ENCODE measurements at places on chromosomes 3 and 15. TPM values are rescaled to one million over a fixed set of nuclear protein-coding genes. Genes with fewer than 3 reads are reported as not detected.

- no peak for DNase-seq
- H3K36me3 ChIP-seq, result no peaks in the 10 kb centered on the region
- H3K4me3 ChIP-seq, result no peak overlapping the region
- H3K27me3 ChIP-seq, result no peaks in the 10 kb centered on the region
These were observed 50.4 kb upstream of the ALCAM start for GRCh38 chr3:105316331-105316730.

- H3K27me3 ChIP-seq, result no peaks in the 10 kb centered on the region
- no peak overlapping the region for H3K27ac ChIP-seq
- H3K36me3 ChIP-seq, result peaks cover under 1% of the 10 kb centered on the region
- H3K4me3 ChIP-seq, result no peak overlapping the region
These were observed 129.2 kb upstream of the BNIP2 start for GRCh38 chr15:59818336-59818735.

GRCh38 chr3:12423131-12423530 lies 61.1 kb upstream of the TSEN2 start:
- no peak overlapping the region for H3K27ac ChIP-seq
- H3K36me3 ChIP-seq, result no peaks in the 10 kb centered on the region
- H3K4me3 ChIP-seq, result no peak overlapping the region
- DNase-seq, result no peak
- H3K27me3 ChIP-seq, result no peaks in the 10 kb centered on the region

DNA sequence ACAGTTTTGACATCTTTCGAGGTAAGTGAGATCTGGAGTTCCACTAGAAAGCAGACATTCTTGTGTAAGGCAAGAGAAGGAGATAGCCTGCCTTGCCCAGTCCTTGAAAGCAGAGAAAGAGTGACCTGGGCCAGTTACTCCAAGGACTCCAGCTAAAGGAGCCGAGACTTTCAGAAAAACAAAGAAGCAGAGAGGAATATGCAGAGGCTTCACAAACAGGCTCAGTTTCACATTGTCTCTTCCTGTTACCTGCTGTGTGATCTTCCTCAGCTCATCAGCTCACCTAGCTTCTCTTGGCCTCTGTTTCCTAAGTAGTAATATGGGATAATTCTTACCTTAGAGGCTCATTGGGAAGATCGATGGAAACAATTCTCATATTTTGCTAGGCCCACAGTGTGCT lies 81.0 kb downstream of the CDC25A start:
- no peaks in the 10 kb centered on the region for H3K4me1 ChIP-seq
- H3K27me3 ChIP-seq, result no peaks in the 10 kb centered on the region
- H3K4me3 ChIP-seq, result no peak overlapping the region
- DNase-seq, result no peak

GRCh38 chr3:171095063-171095462 lies 68.5 kb upstream of the SLC2A2 start:
- peaks cover 9% of the 10 kb centered on the region for H3K36me3 ChIP-seq
- H3K4me3 ChIP-seq, result no peak overlapping the region
- no peak for DNase-seq
- H3K27me3 ChIP-seq, result no peaks in the 10 kb centered on the region

DNA sequence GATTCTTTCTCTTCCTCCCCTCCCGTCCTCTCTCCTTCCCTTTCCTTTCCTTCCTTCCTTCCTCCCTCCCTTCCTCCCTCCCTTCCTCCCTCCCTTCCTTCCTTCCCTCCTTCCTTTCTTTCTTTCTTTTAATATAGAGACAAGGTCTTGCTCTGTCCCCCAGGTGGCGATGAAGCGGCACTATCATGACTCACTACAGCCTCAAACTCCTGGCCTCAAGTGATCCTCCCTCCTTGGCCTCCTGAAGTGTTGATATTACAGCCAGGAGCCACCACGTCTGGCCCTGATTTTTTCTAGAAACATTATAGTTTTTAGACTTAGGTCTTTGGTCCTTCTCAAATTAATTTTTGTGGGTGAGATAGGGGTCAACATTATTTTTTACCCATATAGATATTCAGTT lies 15.5 kb downstream of the GRM2 start:
- no peaks in the 10 kb centered on the region for H3K36me3 ChIP-seq
- DNase-seq, result no peak
- no peaks in the 10 kb centered on the region for H3K4me1 ChIP-seq
- no peak overlapping the region for H3K4me3 ChIP-seq
- no peak overlapping the region for H3K27ac ChIP-seq

GRCh38 chr3:185502987-185503386 lies 4.2 kb upstream of the TMEM41A start:
- no peaks in the 10 kb centered on the region for H3K36me3 ChIP-seq
- no peaks in the 10 kb centered on the region for H3K27me3 ChIP-seq
- no peak overlapping the region for H3K4me3 ChIP-seq
- no peak for DNase-seq
- H3K4me1 ChIP-seq, result peaks cover 10% of the 10 kb centered on the region
- no peak overlapping the region for H3K27ac ChIP-seq

SPATA12 gene
- total RNA-seq, result 0.12 TPM

Measured in MCF 10A (cell line).